ENCODE measurements at places on chromosomes 3 and 15.

DNA sequence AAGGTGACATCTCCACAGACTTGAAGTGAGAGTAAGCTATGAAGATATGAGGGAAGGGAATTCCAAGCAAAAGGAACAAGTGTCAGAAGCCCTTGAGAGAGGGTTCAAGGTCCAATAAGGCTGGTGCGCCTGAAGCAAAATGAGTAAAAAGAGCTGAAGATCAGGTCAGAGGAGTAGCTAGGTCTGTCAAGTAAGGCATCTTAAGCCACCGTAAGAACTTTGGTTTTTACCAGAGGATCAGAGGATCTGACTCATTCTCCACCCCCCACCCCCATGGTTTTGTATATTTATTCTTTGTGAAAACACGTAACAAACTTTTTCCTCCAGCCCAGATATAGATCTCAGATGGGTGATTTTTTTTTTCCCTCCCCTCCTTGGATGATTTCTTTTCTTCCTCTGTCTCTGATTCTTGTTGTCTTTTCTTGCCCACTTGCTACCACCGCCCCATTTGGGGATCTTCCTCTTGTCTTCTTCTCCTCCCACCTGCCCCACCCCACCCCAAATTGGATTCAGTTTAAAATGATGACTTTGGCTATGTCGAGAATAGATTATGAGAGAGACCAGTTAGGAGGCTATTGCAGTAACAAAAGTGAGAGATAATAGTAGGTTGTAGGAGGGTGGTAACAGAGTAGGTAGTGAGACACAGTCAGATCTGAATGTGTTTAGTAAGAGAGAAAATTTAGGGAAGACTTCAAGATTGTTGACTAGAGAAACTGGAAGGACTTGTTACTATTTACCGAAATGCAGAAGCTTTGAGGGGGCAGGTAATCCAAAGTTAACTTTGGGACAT lies 6.1 kb downstream of the TRMT10C start:
- no peak for DNase-seq

DNA sequence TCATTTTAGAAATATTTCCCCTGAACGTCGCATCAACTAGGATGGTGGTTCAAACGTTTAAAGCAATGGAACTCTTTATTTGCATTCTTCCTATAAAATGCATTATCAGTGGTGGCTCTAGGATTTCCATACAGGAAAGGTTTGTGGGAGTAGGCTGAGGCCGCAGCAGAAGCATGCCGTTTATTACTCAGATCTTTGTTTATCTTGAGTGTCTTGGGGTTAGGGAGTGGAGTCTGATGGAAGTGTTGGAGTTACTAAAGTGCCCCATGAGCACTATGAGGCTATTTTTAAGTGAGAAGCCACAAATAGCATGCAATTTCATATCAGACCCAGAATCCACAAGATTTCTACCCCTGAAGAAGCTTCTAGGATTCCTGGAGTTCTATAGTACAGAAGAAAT lies 26.2 kb downstream of the ATOSA start:
- DNase-seq, result peak; percentile 69

GRCh38 chr3:51646091-51646490 lies 25.0 kb upstream of the TEX264 start:
- peak; percentile 43 for DNase-seq

GRCh38 chr15:69540622-69541021 lies 88.0 kb downstream of the RPLP1 start:
- no peak for DNase-seq

DNA sequence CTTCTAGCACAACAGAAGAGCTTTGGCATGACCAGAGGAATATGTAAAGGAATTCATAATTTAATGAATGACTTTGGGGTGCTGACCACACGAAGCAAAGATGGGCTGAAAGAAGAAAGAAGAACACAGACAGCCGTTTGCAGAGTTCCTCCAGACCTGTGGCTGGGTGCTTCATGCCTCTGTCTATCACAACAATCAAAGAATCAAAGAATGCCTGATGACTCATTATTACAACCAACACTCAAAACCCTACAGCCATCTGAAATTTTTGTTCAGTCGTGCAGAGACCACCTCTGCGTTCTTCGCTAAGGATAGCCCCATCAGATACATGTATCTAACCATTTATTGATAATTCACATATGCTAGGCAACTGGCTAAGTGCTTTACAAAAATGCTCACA lies 129.0 kb upstream of the PRICKLE2 start:
- peak; percentile 63 for DNase-seq

- DNase-seq, result peak; percentile 67
These were observed 39.6 kb downstream of the TMOD3 start for GRCh38 chr15:51869060-51869421.

- no peak for DNase-seq
These were observed 441.7 kb downstream of the TBL1XR1 start for GRCh38 chr3:176755552-176755951.

DNA sequence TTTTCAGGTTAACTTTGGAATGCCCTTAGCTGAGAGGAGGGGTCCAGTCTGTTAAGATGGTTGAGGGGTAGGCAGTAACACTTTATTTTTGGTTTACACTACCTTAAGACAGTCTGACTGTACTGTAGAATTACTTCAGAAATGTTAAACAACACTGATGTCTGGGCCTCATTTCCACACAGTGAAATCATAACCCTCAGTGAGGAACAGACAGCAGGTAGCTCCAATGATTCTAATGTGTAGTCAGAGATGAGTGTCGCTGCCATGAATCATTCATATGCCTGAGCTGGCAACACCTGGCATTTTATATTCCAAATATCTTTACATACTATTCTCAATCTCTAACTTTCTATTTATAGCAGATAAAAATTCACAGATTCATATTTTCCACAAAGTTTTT lies 37.3 kb upstream of the POU1F1 start:
- DNase-seq, result no peak

DNA sequence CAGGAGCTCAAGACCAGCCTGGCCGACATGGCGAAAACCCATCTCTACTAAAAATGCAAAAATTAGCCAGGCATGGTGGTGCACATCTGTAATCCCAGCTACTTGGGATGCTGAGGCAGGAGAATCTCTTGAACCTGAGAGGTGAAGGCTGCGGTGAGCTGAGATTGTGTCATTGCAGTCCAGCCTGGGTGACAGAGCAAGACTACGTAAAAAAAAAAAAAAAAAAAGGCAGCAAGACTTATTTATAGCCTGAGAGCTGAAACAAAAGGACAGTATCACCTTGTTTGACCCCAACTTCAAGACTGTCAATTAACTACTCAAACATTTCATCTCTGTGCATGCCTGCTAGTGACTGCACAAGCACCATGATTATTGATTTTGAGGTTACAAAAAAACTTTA lies 478.9 kb upstream of the GBE1 start:
- DNase-seq, result no peak

DNA sequence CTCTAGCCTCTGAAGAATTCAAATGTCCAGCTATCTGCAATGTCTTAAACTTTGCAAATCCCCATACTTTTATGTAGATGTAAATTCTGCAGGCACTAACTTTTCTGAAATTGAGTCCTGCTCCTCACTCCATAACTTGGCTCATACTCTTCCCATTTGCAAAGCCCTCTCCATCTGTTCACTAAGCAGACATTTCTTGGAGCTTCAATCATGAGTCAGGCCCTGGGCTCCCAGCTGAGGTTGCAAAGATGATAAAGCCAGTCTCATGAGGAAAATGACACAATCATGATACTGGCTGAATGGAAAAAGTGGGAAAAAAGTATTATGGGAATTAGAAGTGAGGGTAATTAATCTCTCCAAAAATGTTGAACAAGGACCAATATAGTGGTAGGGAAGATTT lies 507.6 kb downstream of the NR2F2 start:
- DNase-seq, result no peak

- DNase-seq, result peak; percentile 89
These were observed 63.7 kb downstream of the DCLK3 start for GRCh38 chr3:36700537-36701248.

DNA sequence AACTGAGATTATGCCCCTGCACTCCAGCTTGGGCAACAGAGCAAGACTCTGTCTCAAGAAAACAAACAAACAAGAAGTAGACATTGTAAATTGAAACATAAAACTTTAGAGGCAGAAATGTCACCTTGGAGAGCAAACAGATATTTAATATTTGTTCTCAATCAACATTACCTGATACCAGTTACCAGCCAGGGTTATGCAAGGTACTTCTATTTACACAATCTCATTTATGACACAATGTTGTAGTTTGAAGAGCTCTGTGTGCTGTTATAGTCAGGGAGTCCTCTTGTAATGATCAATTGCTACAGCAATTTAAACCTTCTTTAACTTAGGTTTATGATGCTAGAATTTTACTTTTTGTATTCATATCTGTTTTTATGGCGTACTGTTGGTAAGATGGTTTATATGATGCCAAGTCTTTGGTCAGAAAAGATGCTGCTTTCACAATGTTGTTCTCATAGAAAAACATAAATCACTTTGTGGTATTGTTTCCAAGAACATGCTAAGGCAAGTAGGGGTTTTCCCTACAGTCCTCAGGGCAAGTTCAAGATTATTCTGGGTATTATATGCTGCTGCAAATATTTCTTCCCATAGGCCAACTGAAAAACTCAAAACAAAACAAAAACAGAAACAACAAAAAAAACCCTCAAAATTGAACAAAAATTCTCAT lies 173.5 kb downstream of the TNIK start:
- no peak for DNase-seq

- no peak for DNase-seq
These were observed 302.0 kb downstream of the WDR72 start for GRCh38 chr15:53457479-53457878.

DNA sequence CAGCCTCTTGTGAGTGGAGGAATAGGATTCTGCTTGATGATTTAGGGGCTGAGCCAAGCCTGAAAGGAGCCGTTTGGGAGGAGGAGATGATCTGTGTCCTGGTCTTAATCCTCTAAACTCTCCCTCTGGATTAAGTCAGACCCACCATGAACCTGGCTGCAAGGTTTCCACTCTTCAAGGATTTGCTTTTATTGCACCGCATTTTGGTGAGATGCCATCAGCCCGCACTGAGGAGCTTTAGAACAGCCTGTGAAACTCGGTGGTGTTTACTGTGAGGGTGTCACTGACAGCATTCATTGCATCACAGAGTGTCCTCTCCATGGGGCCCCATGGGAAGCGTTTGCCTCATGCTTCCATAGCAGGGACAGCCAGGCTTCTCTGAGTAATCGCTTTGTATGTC lies 59.2 kb downstream of the EPHB1 start:
- DNase-seq, result no peak

DNA sequence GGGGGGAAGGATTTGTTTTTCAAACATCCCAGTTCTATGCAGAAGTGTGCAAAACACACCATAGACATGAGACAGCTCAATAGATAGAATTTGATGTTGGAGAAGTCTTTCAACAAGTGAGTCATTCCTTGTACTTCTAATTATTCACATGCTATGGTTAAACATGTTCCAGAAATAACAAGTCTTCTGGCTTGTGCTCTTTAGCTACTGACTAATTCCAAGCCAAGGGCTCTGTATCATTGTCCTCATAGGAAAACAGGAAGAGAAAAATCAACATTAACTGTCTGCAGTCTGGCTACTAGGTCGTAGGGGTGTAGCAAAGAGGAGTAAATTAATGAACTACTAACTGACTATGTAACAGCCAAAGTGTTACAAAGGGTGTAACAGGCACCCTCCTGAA lies 25.8 kb downstream of the LDHAL6B start:
- DNase-seq, result peak; percentile 88

GRCh38 chr15:34182942-34183341 lies 27.0 kb downstream of the KATNBL1 start:
- DNase-seq, result peak; percentile 6

DNA sequence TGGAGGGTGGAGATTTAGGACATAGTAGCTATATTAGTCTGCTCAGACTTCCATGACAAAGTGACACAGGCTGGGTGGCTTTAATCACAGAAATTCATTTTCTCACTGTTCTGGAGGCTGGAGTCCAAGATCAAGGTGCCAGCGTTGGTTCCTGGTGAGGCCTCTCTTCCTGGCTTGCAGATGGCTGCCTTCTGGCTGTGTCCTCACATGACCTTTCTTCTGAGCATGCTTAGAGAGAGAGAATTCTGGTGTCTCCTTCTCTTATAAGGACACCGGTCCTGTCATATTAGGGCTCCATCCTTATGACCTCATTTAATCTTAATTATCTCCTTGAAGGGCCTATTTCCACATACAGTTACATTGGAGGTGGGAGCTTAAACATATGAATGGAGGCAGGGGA lies 14.9 kb upstream of the SHC4 start:
- no peak for DNase-seq

- DNase-seq, result no peak
These were observed 247.4 kb upstream of the IL12A start for GRCh38 chr3:159741281-159741680.

DNA sequence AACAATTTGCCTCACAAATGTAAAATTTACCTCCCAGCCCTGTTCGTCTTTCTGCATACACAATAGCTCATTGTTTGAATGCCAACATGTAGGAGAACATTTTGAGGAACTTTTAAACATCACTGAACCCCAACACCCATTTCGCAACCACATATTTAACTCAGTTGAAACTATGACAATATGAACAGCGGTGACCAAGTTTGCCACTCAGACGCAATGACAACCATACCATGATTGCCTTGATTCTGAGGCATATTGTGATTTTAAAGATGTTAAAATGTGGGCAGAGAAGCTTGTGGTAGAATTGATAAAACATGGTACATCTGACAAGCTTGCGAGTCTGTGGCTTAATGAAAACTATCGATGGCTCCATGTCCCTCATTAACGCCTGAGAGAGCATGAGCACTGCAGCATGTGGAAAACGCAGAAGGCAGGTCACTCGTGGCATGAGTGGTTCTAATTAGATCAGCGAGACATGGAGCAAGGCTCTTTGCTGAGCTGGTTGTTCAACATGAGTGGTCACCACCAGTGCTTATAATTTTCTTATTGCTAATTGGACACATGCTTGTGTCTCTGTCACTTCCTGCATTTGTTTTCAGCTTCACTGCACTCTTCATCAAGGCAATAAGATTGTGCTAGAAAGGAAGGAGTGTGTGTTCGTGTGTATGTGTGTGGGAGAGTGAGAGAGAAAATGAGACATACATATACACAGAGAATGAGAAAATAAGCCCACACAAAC lies 116.8 kb downstream of the CHST2 start:
- no peak for DNase-seq

DNA sequence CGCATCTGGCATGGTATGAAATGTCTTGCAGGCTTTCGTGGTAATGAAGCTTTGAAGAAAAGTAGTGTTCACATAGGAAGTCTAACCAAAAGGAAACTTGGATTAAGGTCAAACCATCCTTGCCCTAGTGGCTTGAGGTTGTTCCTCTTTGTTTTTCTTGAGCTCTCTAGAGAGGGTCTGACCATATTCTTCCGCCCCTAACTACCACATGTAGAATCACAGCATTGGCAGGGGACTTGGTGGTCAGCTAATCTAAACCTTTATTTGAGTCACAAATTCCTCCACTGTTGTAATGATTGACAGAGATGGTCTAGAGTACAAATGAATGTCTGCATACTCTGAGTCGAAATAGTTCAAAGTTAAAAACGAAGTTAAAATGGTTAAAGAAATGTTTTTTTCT lies 39.1 kb upstream of the PHLDB2 start:
- peak; percentile 30 for DNase-seq

GRCh38 chr3:158660711-158661110 lies 11.7 kb downstream of the LXN start:
- no peak for DNase-seq

GRCh38 chr3:115804713-115805119 lies 181.4 kb downstream of the GAP43 start:
- DNase-seq, result no peak

- DNase-seq, result peak; percentile 73
These were observed 51.7 kb downstream of the SLC6A6 start for GRCh38 chr3:14453876-14454638.

Measured in astrocyte of the hippocampus (primary cell).